Neural crest cell (in vitro differentiated cells): ENCODE measurements at places on chromosomes 4 and X.

- no peak for DNase-seq
These were observed 170.6 kb downstream of the KDR start for GRCh38 chr4:54954656-54955388.

DNA sequence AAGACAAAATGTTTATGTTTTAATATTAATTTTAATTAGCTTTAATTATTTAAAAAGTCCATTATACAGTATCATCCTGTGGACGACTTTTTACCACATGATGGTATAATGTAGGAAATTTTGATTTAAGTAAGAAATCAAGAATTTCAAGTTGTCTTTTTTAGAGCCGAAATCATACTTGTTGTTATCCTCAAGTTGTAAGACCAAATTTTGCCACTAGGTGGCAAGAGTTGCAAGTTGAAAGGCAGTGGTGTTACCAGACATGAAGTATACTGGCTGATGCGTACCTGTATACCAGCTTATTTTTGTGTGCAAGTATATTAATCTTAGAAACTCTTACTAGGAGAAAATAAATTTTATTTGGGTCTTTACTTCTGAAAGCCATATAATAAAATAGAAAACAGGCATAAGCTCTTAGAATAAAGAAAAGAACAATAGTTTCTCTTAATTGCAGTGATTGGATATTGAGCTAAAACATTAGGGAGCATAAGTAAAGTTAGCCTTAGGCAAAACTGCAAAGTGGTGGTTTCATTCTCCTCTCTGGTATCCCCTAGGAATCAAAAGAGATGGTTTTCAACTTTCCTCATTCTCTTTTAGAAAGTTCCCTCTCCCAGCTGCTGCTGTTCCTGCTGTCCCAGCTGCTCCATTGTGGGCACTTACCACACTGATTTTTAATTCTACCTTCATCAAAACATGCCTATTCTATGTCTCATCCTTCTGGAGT lies 118.0 kb upstream of the WDFY3 start:
- peak; percentile 47 for DNase-seq

DNA sequence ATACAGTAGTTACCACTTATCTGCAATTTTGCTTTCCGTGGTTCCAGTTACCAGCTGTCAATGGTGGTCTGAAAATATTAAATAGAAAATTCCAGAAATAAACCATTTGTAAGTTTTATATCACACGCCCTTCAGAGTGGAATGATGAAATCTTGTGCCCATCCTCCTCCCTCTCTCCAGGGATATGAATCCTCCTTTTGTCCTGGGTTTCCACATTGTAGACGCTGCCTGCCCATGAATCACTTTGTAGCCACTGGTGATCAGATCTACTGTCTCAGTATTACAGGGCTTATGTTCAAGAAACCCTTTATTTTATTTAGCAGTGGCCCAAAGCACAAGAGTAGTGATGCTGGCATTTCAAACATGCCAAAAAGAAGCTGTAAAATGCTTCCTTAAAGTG lies 198.6 kb downstream of the KCNIP4 start:
- DNase-seq = no peak

DNA sequence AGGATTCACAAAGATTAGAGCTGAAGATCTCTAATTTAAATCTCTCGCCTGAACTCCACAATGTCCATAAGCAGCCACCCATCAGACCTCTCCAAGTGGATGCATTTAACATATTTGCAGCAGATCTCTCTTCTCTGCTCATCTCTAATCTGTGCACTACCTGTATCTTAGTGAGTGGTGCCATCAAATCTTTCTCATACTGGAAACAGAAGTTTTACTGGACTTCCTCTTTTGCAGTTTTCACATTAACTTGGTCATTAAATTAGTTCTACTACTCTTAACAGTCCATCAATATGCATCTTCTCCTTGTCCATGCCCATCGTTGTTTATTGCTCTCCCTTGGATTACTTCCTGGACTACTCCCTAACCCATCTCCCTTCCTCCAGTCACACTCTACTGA lies 488.5 kb downstream of the IL15 start:
- no peak for DNase-seq

DNA sequence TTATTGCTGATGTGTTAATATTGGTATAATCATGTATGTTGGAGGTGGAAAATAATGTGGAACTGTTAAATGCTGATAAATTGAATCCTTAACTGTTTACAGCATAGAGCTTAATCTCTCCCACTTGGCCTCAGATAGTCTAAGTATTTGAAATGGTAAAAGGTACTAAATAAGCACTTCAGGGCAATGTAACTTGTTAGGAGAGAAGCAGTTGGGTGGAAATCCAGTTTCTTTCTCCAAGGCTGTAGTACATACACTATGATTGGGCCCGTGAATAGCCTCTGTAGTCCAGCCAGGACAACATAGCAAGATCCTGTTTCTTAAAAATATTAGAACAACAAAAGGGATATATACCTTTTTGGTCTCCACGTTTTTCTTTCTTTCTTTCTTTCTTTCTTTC lies 39.7 kb downstream of the NUDT9 start:
- no peak for DNase-seq

DNA sequence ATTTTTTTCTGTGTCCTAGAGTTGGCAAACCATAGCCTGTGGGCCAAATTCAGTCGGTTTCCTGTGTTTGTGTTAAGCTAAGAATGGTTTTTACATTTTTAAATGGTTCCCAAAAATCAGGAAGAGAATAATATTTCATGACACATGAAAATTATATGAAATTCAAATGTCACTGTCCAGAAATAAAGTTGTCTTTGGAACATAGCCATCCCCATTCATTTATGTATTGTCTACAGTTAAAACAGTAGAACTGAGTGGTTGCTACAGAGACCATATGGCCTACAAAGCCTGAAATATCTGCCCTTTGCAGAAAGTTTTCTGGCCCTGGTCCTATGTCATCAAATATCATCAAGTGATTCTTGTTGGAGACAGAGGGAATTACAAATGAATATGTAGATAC lies 15.5 kb downstream of the FRMPD4 start:
- DNase-seq = no peak

GRCh38 chr4:10200869-10201268 lies 84.3 kb upstream of the WDR1 start:
- no peak for DNase-seq
